ENCODE measurements at places on chromosomes 5 and 9.

- H3K27me3 ChIP-seq = no peaks in the 10 kb centered on the region
- H3K4me3 ChIP-seq = no peak overlapping the region
- H3K36me3 ChIP-seq = no peaks in the 10 kb centered on the region
- no peaks in the 10 kb centered on the region for H3K4me1 ChIP-seq
Measured at GRCh38 chr5:94184870-94185269, 433.5 kb downstream of the KIAA0825 start.

DNA sequence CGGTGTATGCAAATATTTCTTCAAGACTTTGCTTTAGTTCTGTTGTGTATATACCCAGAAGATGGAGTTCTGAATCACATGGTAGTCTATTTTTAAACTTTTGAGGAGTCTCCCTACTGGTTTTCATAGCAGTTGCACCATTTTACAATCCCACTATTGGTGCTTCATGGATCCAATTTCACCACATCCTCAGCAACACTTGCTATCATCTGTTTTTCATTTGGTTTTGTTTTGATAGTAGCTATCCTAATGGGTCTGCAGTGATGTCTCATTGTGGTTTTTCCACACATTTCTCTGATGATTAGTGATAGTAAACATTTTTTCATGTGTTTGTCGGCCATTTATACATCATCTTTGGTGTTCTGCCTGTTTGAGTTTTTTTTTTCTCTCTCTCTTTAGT is 1339.3 kb downstream of the EFNA5 start:
- no peaks in the 10 kb centered on the region for H3K27me3 ChIP-seq
- H3K4me1 ChIP-seq = no peaks in the 10 kb centered on the region
- H3K36me3 ChIP-seq = no peaks in the 10 kb centered on the region
- H3K27ac ChIP-seq = no peak overlapping the region
- H3K4me3 ChIP-seq = no peak overlapping the region
- DNase-seq = no peak

DNA sequence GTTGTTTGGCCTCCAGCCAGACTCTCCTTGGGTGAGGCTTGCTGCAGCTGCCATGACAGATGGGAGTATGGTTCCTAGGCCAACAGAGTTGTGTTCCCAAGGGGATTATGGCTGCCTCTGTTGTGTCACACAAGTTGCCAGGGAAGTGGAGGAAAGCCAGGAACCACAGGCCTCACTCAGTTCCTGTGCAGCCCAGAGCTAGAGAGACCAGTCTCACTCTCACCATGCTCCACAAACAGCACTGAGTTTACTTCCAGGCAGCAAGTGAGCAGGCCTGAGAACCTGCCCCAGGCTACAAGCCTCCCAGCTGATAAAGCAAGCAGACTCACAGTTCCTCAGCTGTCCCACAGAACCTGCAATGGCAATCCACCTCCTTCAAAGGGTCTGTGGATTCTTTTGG is 273.6 kb upstream of the TAS2R1 start:
- H3K27ac ChIP-seq = no peak overlapping the region
- no peaks in the 10 kb centered on the region for H3K27me3 ChIP-seq
- no peaks in the 10 kb centered on the region for H3K4me1 ChIP-seq
- no peaks in the 10 kb centered on the region for H3K36me3 ChIP-seq

- H3K36me3 ChIP-seq = no peaks in the 10 kb centered on the region
- no peak overlapping the region for H3K27ac ChIP-seq
- no peak overlapping the region for H3K4me3 ChIP-seq
- no peaks in the 10 kb centered on the region for H3K4me1 ChIP-seq
Measured at GRCh38 chr5:7650755-7651154, 200.2 kb downstream of the CFAP90 start.

DNA sequence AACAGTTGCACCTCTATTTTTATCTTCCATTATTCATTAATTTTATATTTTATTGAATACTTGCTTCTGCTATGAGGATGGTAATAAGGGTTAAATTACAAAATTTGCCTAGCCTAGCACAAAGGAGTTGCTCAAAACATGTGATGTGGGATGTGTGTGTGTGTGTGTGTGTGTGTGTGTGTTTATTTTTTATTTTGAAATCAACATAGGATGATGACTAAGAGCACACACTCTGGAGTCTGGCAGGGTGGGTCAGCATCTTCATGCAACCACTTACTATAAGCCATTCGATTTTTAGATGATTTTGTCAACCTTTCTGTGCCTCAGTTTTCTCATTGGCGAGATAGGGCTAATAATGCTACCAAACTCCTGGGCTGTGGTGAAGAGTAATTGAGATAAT is 57.7 kb upstream of the MAMDC2 start:
- no peaks in the 10 kb centered on the region for H3K4me1 ChIP-seq
- no peaks in the 10 kb centered on the region for H3K36me3 ChIP-seq
- H3K4me3 ChIP-seq = no peak overlapping the region
- H3K27ac ChIP-seq = no peak overlapping the region
- H3K27me3 ChIP-seq = no peaks in the 10 kb centered on the region
- no peak for DNase-seq

- no peak for DNase-seq
- H3K4me1 ChIP-seq = peaks cover 6% of the 10 kb centered on the region
- H3K27me3 ChIP-seq = no peaks in the 10 kb centered on the region
- H3K36me3 ChIP-seq = no peaks in the 10 kb centered on the region
Measured at GRCh38 chr5:143376195-143376779, 27.2 kb downstream of the NR3C1 start.

- no peaks in the 10 kb centered on the region for H3K36me3 ChIP-seq
- no peaks in the 10 kb centered on the region for H3K4me1 ChIP-seq
- no peak for DNase-seq
- H3K4me3 ChIP-seq = no peak overlapping the region
- no peak overlapping the region for H3K27ac ChIP-seq
- H3K27me3 ChIP-seq = no peaks in the 10 kb centered on the region
Measured at GRCh38 chr9:101117161-101117560, 88.6 kb downstream of the PLPPR1 start.
